Diencephalon (tissue), 1 donor: ENCODE measurements at places on chromosomes 2 and 18. TPM values are rescaled to one million over a fixed set of nuclear protein-coding genes. Genes with fewer than 3 reads are reported as not detected.

RASGRP3 gene
- 14.1 TPM for total RNA-seq

DPP10 gene
- total RNA-seq: 97.8 TPM

SCN3A gene
- 197 TPM for total RNA-seq

PROKR1 gene
- 1.8 TPM for total RNA-seq

CMPK2 gene
- total RNA-seq: 16.6 TPM

MYL12A gene
- 63.0 TPM for total RNA-seq

IL1R2 gene
- total RNA-seq: not detected

CPO gene
- not detected for total RNA-seq

RSAD2 gene
- total RNA-seq: 3.2 TPM

GPR45 gene
- total RNA-seq: 1.8 TPM

GALM gene
- total RNA-seq: 5.5 TPM

CRYGC gene
- total RNA-seq: not detected
